Esophagus muscularis mucosa (tissue), 4 donors: ENCODE measurements at places on chromosomes 12 and 14. TPM values are rescaled to one million over a fixed set of nuclear protein-coding genes. Genes with fewer than 3 reads are reported as not detected.

TUBA1B gene
- 894 TPM for total RNA-seq

SDR9C7 gene
- total RNA-seq: not detected

SERPINA6 gene
- total RNA-seq: not detected

GRCh38 chr12:55719371-55719770, 822 bp upstream of the RDH5 start:
- peak overlapping the region; percentile 100 for H3K27ac ChIP-seq
- no peak overlapping the region for H3K4me3 ChIP-seq
- no peak for DNase-seq
- H3K36me3 ChIP-seq: peaks cover 26% of the 10 kb centered on the region
- H3K27me3 ChIP-seq: no peaks in the 10 kb centered on the region

GRCh38 chr12:46800160-46800559, 25.6 kb downstream of the SLC38A4 start:
- H3K27ac ChIP-seq: no peak overlapping the region
- no peaks in the 10 kb centered on the region for H3K4me1 ChIP-seq
- DNase-seq: no peak
- H3K36me3 ChIP-seq: no peaks in the 10 kb centered on the region
- H3K4me3 ChIP-seq: no peak overlapping the region

DNA sequence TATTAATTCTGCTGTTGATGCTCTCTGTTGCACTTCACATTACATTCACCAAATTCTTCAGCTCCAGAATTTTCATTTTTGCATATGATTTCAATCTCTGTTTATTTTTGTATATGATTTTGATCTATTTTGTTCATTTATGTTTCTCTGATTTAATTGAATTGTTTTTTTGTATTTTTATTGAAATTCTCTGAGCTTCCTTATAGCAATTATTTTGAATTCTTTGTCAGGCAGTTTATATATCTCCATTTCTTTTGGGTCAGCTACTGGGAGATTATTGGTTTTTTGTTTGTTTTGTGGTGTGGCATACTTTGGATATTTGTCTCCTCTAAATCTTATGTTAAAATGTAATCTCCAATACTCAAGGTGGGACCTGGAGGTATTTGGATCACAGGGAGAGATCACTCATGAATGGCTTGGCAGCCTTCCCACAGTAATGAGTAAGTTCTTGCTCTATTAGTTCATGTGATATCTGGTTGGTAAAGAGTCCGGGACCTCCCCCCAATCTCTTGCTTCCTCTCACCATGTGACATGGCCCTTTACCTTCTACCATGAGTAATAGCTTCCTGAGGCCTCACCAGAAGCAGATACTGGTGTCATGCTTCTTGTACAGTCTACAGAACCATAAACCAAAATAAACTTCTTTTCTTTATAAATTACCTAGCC, 8.7 kb upstream of the TCL1A start:
- H3K4me3 ChIP-seq: no peak overlapping the region
- H3K27me3 ChIP-seq: peaks cover 18% of the 10 kb centered on the region
- DNase-seq: peak; percentile 74
- no peak overlapping the region for H3K27ac ChIP-seq

GRCh38 chr12:89856431-89856830, 147.8 kb upstream of the ATP2B1 start:
- H3K36me3 ChIP-seq: no peaks in the 10 kb centered on the region
- H3K27me3 ChIP-seq: no peaks in the 10 kb centered on the region
- no peak overlapping the region for H3K4me3 ChIP-seq
- H3K4me1 ChIP-seq: peaks cover 12% of the 10 kb centered on the region
- H3K27ac ChIP-seq: no peak overlapping the region

- H3K27ac ChIP-seq: no peak overlapping the region
- no peak for DNase-seq
- H3K27me3 ChIP-seq: no peaks in the 10 kb centered on the region
Observed at GRCh38 chr14:49880267-49881064, 12.4 kb upstream of the ARF6 start.

DNA sequence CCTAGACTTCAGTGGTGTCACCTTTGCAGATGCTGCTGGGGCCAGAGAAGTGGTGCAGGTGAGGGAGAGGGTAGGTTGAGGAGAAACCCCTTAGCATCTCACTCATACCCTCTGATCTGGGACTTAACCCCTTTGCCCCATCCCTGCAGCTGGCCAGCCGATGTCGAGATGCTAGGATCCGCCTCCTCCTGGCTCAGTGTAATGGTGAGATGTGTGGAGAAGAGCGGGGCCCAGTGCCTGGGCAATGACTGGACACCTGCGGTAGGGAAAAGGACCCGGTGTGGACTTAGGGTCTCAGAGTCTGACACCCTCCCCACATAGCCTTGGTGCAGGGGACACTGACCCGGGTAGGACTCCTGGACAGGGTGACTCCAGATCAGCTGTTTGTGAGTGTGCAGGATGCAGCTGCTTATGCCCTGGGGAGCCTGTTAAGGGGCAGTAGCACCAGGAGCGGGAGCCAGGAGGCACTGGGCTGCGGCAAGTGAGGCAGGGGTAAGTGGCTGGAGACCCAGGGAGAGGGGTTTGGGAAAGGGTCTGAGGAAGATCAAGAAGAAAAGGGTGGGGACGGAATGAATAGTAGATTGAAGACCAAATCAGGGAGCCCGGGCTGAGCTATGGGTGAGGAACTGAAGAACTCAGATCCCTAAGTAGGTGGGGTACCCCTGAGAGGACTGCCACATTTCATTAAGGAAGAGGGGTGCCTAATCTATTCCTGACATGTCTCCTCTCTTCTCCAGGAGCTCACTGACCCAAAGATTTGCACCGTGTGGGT, 7.6 kb downstream of the B4GALNT1 start:
- no peak overlapping the region for H3K4me3 ChIP-seq
- H3K27me3 ChIP-seq: no peaks in the 10 kb centered on the region
- no peak for DNase-seq

DNA sequence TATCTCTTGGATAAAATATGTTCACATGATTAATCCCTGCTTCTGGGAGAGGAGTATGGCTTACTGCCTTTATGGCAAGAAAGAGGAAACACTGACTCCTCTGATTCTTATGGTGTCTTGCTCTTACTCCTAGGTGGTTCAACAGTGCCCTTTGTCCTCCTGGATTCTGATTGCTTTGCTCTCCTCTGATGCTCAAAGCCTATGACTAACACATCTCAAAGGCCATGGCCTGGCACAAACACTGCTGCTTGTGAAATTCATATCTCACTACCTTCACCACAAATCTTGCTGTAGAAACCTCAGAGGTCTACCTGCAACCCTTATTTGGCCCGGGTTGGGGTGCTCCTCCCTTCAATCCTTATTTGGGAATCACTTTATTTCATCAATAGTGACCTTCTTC, 217.2 kb downstream of the C12orf50 start:
- no peaks in the 10 kb centered on the region for H3K36me3 ChIP-seq
- H3K4me3 ChIP-seq: no peak overlapping the region
- H3K4me1 ChIP-seq: no peaks in the 10 kb centered on the region
- H3K27ac ChIP-seq: no peak overlapping the region
- H3K27me3 ChIP-seq: no peaks in the 10 kb centered on the region

DNA sequence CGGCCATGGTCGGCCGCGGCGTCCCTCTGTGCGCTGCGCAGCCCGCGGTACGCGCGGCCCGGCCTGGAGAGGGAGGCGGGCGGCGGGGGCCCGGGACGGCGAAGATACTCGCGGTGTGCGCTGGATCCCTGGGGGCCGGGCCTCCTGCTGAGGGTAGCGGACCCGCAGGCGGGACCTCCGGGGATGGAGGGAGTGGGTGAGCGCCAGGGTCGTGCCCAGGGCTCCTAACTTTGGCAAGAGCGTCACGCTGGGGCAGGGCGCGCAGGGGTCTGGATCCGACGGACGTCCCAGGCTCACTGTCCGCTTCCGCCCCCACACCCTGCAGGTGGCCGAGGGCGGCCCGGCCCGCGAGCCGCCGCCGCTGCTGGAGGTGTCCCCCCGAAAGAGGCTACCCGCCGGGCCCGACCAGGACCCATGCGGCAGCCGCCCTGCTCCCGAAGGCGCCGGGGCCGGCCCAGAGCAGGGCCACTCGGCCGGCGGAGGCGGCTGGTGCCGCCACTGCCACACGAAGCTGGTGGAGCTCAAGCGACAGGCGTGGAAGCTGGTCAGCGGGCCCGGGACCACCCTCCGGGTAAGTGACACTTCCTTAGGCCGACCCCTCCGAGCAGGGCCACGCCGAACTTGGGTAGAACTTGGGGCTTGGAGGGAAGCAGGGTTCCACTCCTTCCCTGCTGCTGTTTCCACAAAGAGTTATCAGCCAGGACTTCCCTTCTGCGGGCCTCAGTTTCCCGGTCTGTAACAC, 502 bp downstream of the KIF26A start:
- H3K4me1 ChIP-seq: peaks cover 32% of the 10 kb centered on the region
- peak overlapping the region; percentile 52 for H3K4me3 ChIP-seq
- H3K27me3 ChIP-seq: peaks cover 43% of the 10 kb centered on the region

- DNase-seq: no peak
- no peak overlapping the region for H3K4me3 ChIP-seq
- H3K36me3 ChIP-seq: no peaks in the 10 kb centered on the region
- H3K27ac ChIP-seq: peak overlapping the region; percentile 51
- peaks cover 70% of the 10 kb centered on the region for H3K4me1 ChIP-seq
Observed at GRCh38 chr14:99586054-99586760, 17.8 kb downstream of the CCDC85C start.

DNA sequence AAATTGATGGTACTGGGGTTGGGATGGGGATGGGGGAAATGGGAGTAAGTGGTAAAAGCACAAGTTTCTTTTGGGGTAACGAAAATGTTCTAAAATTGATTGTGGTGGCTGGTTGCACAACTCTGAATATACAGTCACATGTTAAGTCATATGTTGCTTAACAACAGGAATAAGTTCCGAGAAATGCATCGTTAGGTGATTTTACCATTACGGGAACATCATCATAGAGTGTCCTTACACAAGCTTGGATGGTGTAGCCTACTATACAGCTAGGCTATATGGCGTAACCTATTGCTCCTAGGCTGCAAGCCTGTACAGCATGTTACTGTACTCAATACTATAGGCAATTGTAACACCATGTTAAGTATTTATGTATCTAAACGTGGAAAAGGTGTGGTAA, 31.0 kb downstream of the ITGA7 start:
- H3K27me3 ChIP-seq: no peaks in the 10 kb centered on the region
- H3K4me3 ChIP-seq: no peak overlapping the region
- no peak overlapping the region for H3K27ac ChIP-seq
- DNase-seq: no peak
- peaks cover 6% of the 10 kb centered on the region for H3K4me1 ChIP-seq
